ENCODE measurements at places on chromosomes 7 and 10.
A peak's percentile ranks its signal among the peaks of the same experiment; 100 is the strongest.

- peak; percentile 87 for DNase-seq
Measured at GRCh38 chr10:4131407-4132215, 346.6 kb upstream of the KLF6 start.

DNA sequence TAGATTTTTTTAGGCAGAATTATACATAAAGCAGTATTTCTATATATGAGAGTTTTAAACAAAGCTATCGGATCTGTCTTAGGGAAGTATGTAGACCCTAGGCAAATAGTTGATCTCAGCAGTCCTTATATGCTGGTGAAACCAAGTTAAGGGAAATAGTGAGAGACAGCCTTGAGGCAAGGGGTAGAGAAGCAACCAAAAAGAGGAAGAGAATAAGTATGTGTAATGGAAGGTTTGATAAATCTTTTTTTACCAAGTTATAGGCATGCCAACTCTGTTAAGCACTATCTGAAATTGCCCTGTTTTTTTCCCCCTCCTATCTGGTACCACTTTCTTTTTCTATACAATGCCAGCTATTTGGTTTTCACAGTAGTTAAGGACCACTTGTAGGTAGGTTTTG is 19.9 kb downstream of the SPAG6 start:
- no peak for DNase-seq

GRCh38 chr7:22667562-22668239 is 59.3 kb upstream of the IL6 start:
- no peak for DNase-seq

- no peak for DNase-seq
Measured at GRCh38 chr10:43421201-43421507, 12.2 kb upstream of the HNRNPF start.

GRCh38 chr7:16062269-16062668 is 359.1 kb downstream of the CRPPA start:
- peak; percentile 50 for DNase-seq

GRCh38 chr10:89668386-89669071 is 23.5 kb upstream of the PANK1 start:
- no peak for DNase-seq

- DNase-seq = no peak
Measured at GRCh38 chr10:32938554-32939061, 19.4 kb downstream of the ITGB1 start.

- no peak for DNase-seq
Measured at GRCh38 chr10:123774132-123774742, 108.1 kb downstream of the GPR26 start.

DNA sequence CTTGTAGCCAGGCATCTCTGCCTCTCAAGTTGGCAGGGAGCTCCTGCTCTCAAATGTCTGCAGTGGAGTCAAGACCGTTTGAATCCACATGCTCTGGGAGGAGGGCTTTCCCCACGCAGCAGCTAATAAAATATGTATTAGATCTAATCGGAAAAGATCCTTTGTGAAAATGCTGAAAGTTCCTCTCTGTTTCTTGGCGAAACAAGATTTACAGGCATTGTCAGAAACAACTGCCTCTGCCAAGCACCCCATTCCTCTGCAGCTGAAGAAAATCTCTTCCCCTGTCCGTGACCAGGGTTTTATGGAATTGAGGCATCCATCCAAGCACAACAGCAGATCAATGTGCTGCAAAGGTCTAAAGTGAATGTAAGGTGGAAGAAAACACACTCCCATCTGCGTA is 165.8 kb downstream of the TCERG1L start:
- DNase-seq = no peak

- no peak for DNase-seq
Measured at GRCh38 chr7:133052826-133053225, 29.1 kb downstream of the CHCHD3 start.

DNA sequence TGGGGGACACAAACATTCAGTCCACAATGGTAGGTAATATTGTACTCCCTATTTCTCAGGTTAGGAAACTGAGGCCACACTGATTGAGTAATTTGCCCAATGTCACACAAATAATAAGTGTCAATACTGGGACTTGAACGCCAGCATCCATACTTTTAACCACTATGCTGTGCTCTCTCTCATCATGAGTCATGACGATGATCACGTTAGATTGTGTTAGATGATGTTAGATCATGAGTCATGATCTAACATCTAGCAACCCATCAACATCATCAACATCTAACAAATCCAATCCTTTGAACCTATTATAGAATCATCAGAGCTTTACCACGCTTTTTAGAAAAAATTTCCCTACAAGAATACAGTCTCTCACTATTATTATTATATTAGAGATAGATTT is 28.1 kb upstream of the HERPUD2 start:
- DNase-seq = no peak

DNA sequence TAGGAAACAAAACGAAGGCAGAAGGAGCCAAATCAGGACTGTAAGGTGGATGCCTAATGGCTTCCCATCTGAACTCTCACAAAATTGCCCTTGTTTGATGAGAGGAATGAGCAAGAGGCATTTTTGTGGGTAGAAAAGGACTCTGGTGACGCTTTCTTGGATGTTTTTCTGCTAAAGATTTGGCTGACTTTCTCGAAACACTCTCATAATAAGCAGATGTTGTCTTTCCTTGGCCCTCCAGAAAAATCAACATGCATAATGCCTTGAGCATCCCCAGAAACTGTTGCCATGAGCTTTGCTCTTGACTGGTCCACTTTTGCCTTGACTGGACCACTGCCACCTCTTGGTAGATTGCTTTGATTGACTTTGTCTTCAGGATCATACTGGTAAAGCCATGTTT is 13.5 kb downstream of the PTPN12 start:
- peak; percentile 42 for DNase-seq

DNA sequence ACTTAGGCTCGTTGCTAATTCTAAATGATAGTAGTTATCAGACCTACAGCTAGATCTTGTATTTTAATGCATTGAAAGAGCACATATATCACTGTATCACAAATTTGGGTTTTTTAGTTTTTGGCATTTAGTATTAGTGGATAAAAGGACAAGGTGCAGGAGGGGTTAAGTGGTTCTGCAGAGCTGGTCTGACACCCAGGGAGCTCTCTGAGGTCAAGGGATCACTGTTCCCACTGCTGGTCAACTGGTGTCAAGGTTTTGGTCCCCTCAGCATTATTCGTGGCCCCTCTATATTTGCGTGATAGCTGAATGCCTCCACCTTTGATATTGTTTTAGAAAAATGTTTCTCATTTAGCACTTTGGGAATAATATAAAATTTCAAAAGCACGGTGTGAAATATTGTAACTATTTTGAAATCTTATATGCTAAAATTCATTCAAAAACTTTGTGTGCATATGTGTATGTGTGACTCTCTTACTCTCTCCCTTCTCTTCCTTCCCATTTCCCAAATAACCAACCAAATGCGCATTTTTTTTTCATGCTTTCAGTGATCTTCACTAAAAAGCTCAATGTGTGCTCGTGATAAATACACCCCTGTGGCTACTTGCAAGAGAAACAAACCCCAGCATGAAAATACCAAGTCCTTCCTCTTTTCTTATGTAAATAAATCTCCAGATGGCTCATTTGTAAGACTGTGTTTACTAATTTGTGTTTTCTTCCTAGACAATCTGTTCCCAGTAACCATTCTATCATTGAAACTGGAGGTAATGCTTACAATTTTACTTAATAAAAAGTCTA is 309.2 kb downstream of the FGFR2 start:
- no peak for DNase-seq

- no peak for DNase-seq
Measured at GRCh38 chr10:14674376-14675050, 100.2 kb downstream of the FAM107B start.

DNA sequence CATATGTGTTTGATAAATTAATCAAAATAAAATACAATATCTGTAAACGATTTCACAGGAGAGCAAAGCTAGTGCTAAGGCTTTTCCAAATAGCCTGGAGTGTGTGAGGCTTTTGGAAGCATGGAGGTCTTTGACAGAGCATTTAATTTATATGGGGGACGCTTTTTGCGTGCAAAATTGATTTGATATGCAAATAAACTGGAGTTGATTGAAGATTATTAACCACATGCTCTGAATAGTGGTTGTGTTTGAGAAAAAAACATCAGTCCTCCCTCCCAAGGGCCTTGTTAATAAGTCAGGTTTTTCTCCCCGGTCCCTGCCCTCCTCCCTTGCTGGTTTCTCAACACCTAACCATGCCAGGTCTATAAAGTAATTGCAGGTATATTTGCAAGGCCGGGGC is 85.1 kb upstream of the FGFR2 start:
- no peak for DNase-seq

- no peak for DNase-seq
Measured at GRCh38 chr7:97819161-97819560, 53.0 kb downstream of the ASNS start.

GRCh38 chr10:35353395-35353794 is 17.1 kb downstream of the CCNY start:
- no peak for DNase-seq

GRCh38 chr7:105298439-105298894 is 90.3 kb downstream of the SRPK2 start:
- DNase-seq = no peak
